Camera-type eye (tissue), 1 donor: ENCODE measurements at places on chromosomes 2 and 18. TPM values are rescaled to one million over a fixed set of nuclear protein-coding genes. Genes with fewer than 3 reads are reported as not detected.

The MARCHF7 gene
- total RNA-seq: 284 TPM

The GRP gene
- 2.4 TPM for total RNA-seq

The NT5DC4 gene
- total RNA-seq: 0.22 TPM

The WIPF1 gene
- total RNA-seq: 32.8 TPM

The PLCD4 gene
- total RNA-seq: 29.4 TPM

The GULP1 gene
- total RNA-seq: 86.1 TPM

The DES gene
- total RNA-seq: 249 TPM

The FBXO41 gene
- 6.7 TPM for total RNA-seq

The BCS1L gene
- 30.0 TPM for total RNA-seq

The CPO gene
- not detected for total RNA-seq

The HTR2B gene
- 1.0 TPM for total RNA-seq

The SERPINB2 gene
- total RNA-seq: 2.0 TPM

The EFEMP1 gene
- total RNA-seq: 228 TPM

The HDHD2 gene
- 50.9 TPM for total RNA-seq

The MYOM1 gene
- total RNA-seq: 40.7 TPM

The GPAT2 gene
- 1.3 TPM for total RNA-seq

The MATN3 gene
- 0.93 TPM for total RNA-seq

The EVX2 gene
- not detected for total RNA-seq

The FOXD4L1 gene
- total RNA-seq: not detected

The CYBRD1 gene
- total RNA-seq: 119 TPM

The ITGB6 gene
- 12.7 TPM for total RNA-seq

The IKZF2 gene
- 29.0 TPM for total RNA-seq

The HK2 gene
- 37.9 TPM for total RNA-seq

The DSG1 gene
- total RNA-seq: 8.5 TPM

The DSG3 gene
- total RNA-seq: 3.1 TPM

The TPO gene
- total RNA-seq: 2.0 TPM

The SIX2 gene
- 12.4 TPM for total RNA-seq

The RAB27B gene
- total RNA-seq: 8.7 TPM

The GDF7 gene
- total RNA-seq: 1.9 TPM

The CCL20 gene
- total RNA-seq: not detected

The CD8A gene
- total RNA-seq: 0.27 TPM

The PCGF1 gene
- total RNA-seq: 13.6 TPM

The EPAS1 gene
- 71.7 TPM for total RNA-seq

The B4GALT6 gene
- total RNA-seq: 11.7 TPM

The ZNF804A gene
- 21.1 TPM for total RNA-seq

The PJVK gene
- 6.2 TPM for total RNA-seq

The DSEL gene
- 32.9 TPM for total RNA-seq

The CD8B2 gene
- 0.11 TPM for total RNA-seq

The TIMM21 gene
- 47.2 TPM for total RNA-seq

The ABCB11 gene
- total RNA-seq: 0.38 TPM

The CNTNAP5 gene
- total RNA-seq: 16.3 TPM

The HOXD3 gene
- total RNA-seq: 3.0 TPM

The MAP3K19 gene
- total RNA-seq: 0.11 TPM

The THSD7B gene
- 30.6 TPM for total RNA-seq

The SSB gene
- 114 TPM for total RNA-seq

The HOXD4 gene
- 0.33 TPM for total RNA-seq

The CYP27A1 gene
- 30.0 TPM for total RNA-seq

The AFF3 gene
- total RNA-seq: 29.7 TPM
